Activated CD4-positive, alpha-beta memory T cell treated with anti-CD3 and anti-CD28 coated beads, Interleukin-2, amount 10 ng/mL, durations not matched to agents 7 days and 5 days (primary cell): ENCODE measurements at places on chromosomes 5 and 9. TPM values are rescaled to one million over a fixed set of nuclear protein-coding genes. Genes with fewer than 3 reads are reported as not detected.

SH3RF2 gene
- total RNA-seq: 0.48 TPM

C5orf52 gene
- total RNA-seq: not detected

DNA sequence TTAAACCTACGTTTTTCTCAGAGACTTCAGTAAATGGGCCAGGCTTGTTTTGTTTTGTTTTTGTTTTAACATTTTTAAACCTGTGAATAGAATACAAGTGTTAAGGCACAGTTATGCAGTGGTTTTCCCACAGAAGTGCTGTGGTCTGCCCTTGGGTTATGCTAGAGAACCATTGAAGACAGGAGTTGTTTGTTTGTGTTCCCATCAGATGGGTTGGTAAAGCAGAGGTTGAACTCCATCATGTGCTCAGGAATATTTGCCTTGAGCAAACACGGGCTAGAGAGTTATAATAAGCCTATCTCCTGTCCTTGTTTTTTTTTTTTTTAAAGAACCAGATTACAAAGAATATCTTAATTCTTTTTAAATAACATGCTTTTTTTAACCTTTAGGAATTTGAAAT, 28.5 kb downstream of the RHOBTB3 start:
- no peak overlapping the region for H3K4me3 ChIP-seq
- no peaks in the 10 kb centered on the region for H3K36me3 ChIP-seq
- peaks cover 18% of the 10 kb centered on the region for H3K27me3 ChIP-seq
- no peak overlapping the region for H3K27ac ChIP-seq

OBP2B gene
- not detected for total RNA-seq

- H3K36me3 ChIP-seq: no peaks in the 10 kb centered on the region
- H3K4me1 ChIP-seq: peaks cover 36% of the 10 kb centered on the region
- H3K27ac ChIP-seq: no peak overlapping the region
These were observed 2.3 kb upstream of the ACSL6 start for GRCh38 chr5:132013711-132014110.

DNA sequence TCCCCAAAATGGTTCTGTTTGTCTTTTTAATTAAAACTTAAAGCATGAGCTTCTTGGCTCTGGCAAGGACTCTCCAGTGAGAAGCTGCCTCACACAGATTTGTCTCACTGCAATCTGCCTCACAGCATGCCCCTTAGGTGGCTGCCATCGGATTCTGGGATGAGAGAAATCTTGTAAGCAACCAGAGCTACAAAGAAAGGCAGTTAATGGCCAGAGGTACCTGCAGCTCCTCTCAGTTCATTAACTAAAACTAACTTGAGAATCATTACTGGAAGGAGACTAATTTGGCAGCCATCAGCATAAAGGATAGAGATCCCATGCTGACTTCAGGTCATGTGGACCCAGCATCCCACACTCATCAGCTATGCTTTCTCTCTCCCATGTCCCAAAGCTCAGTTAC, 220.6 kb upstream of the DMAC1 start:
- no peak for DNase-seq
- H3K36me3 ChIP-seq: no peaks in the 10 kb centered on the region
- H3K4me3 ChIP-seq: no peak overlapping the region
- H3K27ac ChIP-seq: no peak overlapping the region
- H3K4me1 ChIP-seq: no peaks in the 10 kb centered on the region

DNA sequence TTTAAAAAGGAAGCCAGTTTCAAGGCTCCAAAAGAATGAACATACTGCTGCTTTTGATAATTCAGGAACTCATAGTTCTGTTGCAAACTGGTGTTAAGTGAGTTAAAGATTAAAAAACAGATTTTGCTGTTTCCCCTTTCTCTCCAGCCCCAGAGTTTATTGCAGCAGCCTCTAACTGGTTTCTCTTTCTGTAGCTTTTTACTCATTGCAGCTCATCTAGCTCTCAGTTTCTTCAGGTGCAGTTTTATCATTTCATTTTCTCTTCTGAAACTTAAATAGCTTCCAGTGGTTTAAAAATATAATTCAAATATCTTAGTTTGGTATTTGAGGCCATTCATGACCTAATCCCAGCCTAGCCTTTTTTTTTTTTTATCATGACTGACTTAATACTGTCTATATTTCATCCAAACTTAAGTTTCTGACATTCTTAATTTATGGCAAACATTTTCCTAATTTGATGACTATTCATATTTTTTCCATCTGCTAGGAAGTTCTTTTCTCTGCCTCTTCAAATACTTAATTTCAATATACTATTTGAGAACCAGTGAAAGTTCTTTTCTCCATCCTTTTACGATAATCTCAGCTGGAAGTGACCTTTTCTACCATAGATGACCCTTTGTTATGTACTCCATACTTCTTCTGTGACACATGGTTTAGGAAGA, 252.7 kb upstream of the GRIA1 start:
- H3K27ac ChIP-seq: no peak overlapping the region
- no peaks in the 10 kb centered on the region for H3K27me3 ChIP-seq
- H3K4me1 ChIP-seq: no peaks in the 10 kb centered on the region
- no peak for DNase-seq
- H3K4me3 ChIP-seq: no peak overlapping the region

DNA sequence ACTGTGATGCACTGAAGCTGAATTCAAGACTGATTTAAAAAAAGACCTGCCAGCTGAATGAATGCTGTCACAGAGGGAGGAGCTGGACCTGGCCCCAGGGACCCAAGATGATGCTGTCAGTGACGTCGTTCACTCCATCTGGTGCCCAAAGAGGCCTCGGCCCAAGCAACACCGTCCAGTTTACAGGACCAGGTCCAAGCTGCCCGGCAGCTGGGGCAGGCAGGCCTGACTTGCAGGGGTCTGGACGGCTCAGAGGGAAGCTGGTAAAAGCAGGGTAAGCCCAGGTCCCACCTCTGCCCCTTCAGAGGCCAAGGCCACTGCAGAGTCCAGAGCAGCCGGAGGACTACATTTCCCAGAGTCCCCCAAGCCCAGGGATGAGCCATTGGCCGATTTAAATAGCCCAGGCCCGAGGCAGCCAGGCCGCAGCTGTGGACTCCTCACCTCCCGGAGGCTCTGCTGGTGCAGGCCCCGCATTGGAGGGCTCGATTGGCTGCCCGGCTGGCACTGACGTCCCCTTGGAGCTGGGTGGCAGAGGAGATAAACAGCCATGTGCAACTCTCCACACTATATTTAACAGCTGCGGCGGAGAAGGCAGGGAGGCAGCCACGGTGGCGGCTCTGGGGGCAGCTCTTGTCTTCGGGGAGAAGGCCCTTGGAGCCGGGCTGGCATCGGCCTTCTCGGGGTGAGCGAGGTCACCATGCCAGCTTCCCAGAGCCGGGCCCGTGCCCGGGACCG, at the start of gene PLPP7:
TSS of gene PLPP7 (plus strand) at position 423 of the 735 bp plus-strand sequence. CDS start at position 698, 275 bp downstream.
- H3K4me3 ChIP-seq: no peak within 1 kb of the TSS
- H3K36me3 ChIP-seq: no peaks in the 10 kb centered on the region
- no peaks in the 10 kb centered on the region for H3K4me1 ChIP-seq

GRCh38 chr9:86721843-86722705, 225.2 kb downstream of the GAS1 start:
- no peaks in the 10 kb centered on the region for H3K4me1 ChIP-seq
- no peak overlapping the region for H3K4me3 ChIP-seq
- no peaks in the 10 kb centered on the region for H3K36me3 ChIP-seq
- DNase-seq: no peak

GRCh38 chr5:52846182-52846842, 58.6 kb downstream of the ITGA1 start:
- no peaks in the 10 kb centered on the region for H3K36me3 ChIP-seq
- no peaks in the 10 kb centered on the region for H3K4me1 ChIP-seq
- no peak for DNase-seq
- H3K27me3 ChIP-seq: no peaks in the 10 kb centered on the region
- H3K4me3 ChIP-seq: no peak overlapping the region

MLANA gene
- not detected for total RNA-seq

- no peaks in the 10 kb centered on the region for H3K27me3 ChIP-seq
- no peak overlapping the region for H3K4me3 ChIP-seq
- no peaks in the 10 kb centered on the region for H3K4me1 ChIP-seq
- no peaks in the 10 kb centered on the region for H3K36me3 ChIP-seq
- no peak overlapping the region for H3K27ac ChIP-seq
These were observed 80.0 kb upstream of the SAP30L start for GRCh38 chr5:154365823-154366222.

GRCh38 chr9:130172161-130172857, at the start of gene NCS1:
Gene NCS1 (plus strand): TSS chr9:130172404. CDS start chr9:130172664, 260 bp downstream.
- no peaks in the 10 kb centered on the region for H3K36me3 ChIP-seq
- H3K4me3 ChIP-seq: peak within 1 kb of the TSS; percentile 56
- peaks cover 37% of the 10 kb centered on the region for H3K27me3 ChIP-seq
- DNase-seq: peak; percentile 39
- H3K4me1 ChIP-seq: peaks cover 11% of the 10 kb centered on the region
- no peak within 1 kb of the TSS for H3K27ac ChIP-seq

- H3K36me3 ChIP-seq: peaks cover 3% of the 10 kb centered on the region
- DNase-seq: no peak
- no peak overlapping the region for H3K27ac ChIP-seq
- peaks cover 30% of the 10 kb centered on the region for H3K4me1 ChIP-seq
These were observed 85.3 kb downstream of the GNAQ start for GRCh38 chr9:77946296-77946695.

- no peaks in the 10 kb centered on the region for H3K36me3 ChIP-seq
- no peaks in the 10 kb centered on the region for H3K4me1 ChIP-seq
- H3K27me3 ChIP-seq: peaks cover 7% of the 10 kb centered on the region
- no peak overlapping the region for H3K4me3 ChIP-seq
- no peak for DNase-seq
These were observed 99.3 kb upstream of the NIPBL start for GRCh38 chr5:36777105-36777757.

DNA sequence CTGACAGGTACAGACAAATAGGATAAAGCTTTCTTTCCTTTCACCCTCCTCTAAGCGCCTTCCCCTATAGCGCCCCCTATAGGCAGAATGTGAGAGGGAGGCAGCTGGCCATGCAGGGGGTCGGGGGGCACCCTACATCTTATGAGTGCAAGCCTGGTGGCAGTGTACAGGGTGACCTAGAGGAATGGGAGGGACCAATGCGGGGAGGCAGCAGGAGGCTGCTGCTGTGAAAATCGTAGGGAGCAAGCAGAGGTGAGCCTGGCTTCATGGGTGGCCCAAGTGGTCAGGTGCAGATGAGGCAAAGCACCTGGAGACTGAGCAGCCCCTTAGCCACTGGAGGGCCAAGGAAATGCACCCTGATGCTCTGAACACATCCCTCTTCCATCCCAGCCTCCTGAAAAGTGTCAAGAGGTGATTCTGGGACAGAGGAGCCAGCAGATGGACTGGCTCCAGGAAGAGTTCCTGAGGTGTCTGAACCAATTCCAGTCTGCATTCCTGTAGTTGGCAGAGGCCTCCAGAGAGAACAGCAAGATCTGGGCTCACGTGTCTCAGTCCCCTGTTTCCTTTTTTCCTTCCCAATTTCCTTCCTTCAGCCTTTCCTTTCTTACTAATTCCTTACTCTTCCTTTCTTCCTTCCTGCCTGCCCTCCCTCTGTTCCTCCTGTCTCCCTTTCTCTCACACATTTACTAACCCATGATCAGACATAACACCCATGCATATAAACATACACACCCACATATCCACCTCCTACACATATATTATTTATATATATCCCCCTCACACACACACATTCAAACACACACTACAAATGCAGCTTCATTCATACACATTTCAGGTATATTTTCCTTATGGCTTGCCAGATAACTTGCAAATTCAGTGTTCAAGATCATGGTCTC, 32.8 kb upstream of the GALNT10 start:
- no peak for DNase-seq
- no peaks in the 10 kb centered on the region for H3K36me3 ChIP-seq
- no peaks in the 10 kb centered on the region for H3K4me1 ChIP-seq
- peaks cover 46% of the 10 kb centered on the region for H3K27me3 ChIP-seq
- H3K4me3 ChIP-seq: no peak overlapping the region
